Tongue (tissue), 3 donors: ENCODE measurements at places on chromosomes 11 and 22.

DNA sequence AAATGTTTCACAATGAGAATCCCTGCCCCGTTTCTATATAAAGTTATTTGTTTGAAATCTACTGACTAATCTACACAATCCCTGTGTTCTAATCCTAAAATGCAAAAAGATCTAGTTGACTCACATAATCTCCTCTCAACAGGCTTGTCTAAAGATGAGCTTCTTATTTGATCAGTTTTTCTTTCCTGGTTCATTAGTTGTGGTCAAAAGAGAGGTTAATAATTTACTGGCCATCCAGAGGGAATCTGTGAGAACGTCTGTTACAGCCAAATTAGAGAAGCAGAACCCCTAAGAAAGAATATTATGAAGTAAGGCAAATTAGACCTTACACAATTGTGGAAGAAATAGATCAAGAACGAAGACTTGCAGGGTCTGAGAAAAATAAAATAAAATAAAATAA lies 173.7 kb upstream of the ANO3 start:
- DNase-seq = no peak

- peak; percentile 68 for DNase-seq
These were observed 77.3 kb upstream of the ANO5 start for GRCh38 chr11:22115470-22116029.

- DNase-seq = peak; percentile 85
These were observed 102.7 kb downstream of the NECTIN1 start for GRCh38 chr11:119626197-119626841.

GRCh38 chr11:23903044-23903704 lies 593.7 kb upstream of the LUZP2 start:
- DNase-seq = no peak

- DNase-seq = no peak
These were observed 2.7 kb upstream of the SREBF2 start for GRCh38 chr22:41830174-41830573.
